ENCODE measurements at places on chromosomes 3 and 15.

DNA sequence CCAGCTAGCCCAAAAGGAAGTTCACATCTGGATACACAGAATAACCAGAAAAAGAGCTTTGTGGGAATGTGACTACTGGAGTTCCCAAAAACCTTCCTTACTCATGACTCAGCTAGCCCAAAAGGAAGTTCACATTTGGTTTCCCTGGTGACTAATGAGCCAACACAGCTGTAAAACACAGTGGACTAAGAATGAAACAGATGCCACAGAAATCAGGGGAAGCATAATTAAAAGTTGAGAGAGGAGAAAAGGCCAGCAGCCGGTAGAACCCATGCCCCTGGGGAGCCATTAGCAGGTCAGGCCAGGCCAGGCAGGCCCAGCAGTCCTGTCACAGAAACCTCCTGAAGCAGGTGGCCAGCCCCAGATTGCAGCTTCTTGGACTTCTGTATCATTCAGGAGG is 130.3 kb downstream of the GHSR start:
- DNase-seq: no peak

DNA sequence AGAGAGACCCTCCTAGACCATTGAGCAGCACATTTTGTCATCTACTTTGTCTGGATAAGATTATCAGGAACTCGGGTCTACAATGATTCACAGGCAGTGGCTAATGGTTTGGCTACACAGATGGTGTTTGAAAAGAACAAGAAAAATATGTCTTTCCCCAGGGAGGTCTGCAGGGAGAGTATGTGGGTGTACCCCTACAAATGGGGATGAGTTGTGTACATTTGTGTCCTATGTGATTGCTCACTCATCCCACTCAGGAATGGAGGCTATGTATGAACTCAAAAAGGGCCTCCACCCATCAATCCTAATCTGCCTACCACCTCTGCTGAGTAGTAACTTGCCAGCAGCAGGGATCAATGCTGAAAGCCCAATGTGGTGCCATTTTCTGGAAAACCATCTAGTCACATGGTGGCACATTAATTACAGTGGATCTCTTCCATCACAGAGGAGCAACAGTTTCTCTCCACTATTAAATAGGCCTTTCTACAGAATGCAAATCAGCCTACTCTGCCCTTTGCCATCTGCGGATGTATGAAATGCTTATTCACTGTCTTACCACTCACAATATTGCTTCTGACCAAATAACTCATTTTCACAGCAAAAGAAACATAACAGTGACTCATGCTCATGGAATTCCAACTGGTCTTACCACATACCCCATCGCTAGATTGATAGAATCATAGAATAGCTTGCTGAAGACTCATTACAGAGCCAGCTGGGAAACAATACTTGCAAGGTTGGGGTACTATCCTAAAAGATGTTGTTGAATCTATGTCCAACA is 48.3 kb upstream of the TRIM42 start:
- no peak for DNase-seq

DNA sequence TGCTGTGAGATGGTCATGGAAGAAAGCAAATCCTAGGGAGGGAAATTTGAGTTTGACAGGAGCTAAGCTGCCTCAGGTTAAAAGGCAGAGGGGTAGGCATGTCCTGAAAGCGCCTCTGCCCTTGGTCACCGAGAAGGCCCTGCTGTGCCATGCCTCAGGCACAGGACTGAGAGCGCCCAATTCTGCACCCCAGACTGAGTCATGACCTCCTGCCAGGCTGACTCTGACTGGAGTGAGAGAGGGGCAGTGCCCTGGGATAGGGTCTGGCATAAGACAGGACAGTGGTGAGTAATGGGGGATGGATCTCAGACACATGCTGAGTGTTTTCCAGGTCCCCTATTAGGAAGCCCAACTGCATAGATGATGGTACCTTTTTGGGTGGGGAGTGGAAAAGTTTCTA is 44.4 kb downstream of the EPHB1 start:
- no peak for DNase-seq

- DNase-seq: no peak
Observed at GRCh38 chr3:134606033-134607025, 44.5 kb downstream of the KY start.

DNA sequence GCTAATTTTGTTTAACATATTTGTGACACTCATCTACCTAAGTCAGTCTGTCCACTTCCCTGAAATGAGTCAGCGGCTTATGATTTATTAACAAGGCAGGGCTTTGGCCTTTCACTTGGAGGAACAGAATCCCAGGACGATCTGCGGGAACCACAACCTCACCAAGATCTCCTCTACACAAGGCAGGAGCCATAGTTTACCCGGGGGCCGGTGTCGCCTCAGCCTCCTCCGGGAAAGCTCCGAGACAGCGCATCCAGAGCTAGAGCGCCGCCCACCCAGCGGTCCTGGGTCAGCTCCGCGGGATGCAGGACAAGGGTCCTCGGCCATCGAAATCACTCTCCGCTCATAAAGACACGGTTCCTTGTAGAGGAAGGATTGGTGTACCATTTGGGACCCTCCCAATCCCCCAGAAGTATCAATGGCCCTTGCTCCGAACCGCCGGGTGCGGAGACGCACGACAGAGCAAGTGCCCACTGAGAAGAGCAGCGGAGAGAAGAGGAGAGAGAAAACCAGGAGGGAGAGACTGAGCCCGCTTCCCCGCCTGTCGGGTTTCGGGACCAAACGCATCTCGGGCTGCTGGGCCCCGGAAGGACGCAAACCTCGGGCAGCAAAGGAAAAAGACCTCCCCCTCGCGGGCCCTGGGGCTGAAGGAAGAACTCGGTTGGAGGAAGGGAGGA is 13.1 kb upstream of the ALCAM start:
- no peak for DNase-seq

GRCh38 chr3:195134431-195134830 is 136.5 kb downstream of the XXYLT1 start:
- DNase-seq: no peak

DNA sequence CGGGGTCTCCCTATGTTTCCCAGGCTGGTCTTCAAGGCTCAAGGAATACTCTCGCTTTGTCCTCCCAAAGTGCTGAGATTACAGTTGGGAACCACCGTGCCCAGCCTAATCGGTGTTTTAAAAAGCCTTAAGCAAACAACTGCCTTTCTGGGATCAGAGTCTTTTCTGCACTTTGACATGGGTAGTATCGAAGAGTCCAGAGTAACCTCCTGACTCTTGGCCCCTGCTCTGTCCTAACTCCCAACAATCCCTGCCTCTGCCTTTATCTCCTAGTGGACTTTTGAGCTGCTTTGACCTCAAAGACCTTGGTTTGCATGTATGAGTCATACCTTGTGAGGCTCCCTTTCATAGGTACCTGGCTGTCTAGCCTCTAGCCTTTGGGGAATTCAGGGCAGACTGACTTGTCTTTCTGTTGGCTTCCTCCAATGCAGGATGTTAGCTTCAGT is 21.0 kb upstream of the HACD2 start:
- DNase-seq: no peak

- no peak for DNase-seq
Observed at GRCh38 chr3:108862865-108863798, 40.5 kb downstream of the TRAT1 start.

DNA sequence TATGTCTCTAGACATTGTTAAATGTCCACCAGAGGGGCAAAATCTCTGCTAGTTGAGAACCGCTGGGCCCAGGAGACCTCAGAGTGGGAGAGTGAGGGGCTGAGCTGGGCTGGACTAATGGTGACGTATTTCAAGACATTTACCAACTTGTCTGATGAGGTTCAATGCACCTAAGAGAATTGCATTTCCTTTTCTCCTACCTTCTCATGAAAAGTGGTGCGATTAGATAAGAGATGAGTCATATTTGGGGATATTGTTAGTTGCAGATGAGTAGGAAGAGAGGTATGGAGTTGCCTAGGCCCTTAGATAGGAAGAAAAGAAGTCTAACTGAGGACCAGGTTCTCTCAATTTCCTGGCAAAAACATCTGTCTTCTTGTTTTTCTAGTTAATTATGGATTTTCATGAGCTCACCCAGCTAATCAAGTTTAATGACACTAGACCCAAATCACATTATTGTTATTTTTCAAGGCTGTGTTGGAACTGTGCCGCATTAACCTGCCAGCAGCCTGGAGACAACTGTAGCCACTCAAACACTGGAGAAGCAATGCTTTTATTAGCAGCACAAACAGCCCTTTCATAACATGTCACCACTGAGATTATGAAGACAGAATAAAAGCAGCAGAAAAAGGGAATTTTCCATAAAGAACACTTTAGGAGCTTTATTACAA is 144.2 kb downstream of the PDCD6IP start:
- DNase-seq: no peak

- no peak for DNase-seq
Observed at GRCh38 chr3:64895106-64895990, 207.5 kb upstream of the ADAMTS9 start.

DNA sequence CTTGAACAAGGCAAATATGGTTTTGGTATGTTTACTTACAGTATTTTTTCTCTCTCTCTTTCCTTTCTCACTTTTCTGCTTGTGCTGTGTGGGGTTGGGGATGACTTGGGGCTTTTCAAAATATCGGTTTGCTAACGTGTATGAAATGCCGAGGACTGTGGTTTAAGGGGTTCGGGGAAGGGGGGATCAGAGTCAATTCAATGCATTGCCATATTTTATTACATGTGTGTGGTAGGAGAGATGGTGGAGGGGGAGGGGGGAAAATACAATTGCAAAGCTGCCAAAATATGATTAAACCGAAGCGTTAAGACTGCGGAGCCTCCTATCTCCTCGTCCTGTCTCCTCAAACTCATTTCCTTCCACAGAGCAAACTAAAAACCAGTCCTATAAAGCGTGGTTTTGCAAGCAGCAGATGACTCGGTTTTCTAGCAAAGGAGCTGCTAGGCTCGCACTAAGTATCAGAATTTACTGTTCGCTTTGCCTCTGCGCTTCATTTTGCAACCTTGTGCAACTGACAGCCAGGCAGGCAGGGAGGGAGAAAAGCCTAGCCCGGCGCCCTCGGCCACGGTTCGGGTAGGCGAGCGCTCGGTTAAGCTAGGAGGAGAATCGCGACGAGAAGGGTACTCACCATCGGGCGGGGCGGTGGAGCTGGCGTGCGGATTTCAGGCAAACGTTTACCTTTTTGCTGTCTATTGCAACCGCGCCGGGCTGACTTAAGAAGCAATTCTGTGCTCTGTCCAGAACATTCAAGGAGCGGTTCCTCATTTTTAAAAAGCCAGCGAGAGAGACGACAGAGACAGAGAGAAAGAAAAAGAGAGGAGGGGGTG is 4.0 kb upstream of the NR2F2 start:
- DNase-seq: no peak

DNA sequence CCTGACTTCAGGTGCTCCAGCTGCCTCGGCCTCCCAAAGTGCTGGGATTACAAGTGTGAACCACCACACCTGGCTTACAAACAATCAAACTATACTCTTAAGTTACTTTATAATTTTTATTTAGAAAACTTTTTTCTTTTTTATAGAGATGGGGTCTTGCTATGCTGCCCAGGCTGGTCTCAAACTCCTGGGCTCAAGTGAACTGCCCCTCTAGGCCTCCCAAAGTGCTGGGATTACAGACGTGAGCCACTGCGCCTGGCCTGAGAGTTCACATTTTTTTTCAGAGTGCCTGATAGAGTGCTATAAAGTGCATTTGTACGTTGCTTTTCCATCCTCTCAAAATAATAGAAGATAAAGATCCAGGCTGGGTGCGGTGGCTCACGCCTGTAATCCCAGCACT is 102.0 kb upstream of the TBL1XR1 start:
- DNase-seq: no peak

GRCh38 chr3:15206662-15207576 is 873 bp downstream of the CAPN7 start:
- DNase-seq: no peak

GRCh38 chr3:111652492-111653180 is 57.5 kb upstream of the ZBED2 start:
- no peak for DNase-seq

- no peak for DNase-seq
Observed at GRCh38 chr15:42206406-42206805, 1.7 kb downstream of the VPS39 start.

DNA sequence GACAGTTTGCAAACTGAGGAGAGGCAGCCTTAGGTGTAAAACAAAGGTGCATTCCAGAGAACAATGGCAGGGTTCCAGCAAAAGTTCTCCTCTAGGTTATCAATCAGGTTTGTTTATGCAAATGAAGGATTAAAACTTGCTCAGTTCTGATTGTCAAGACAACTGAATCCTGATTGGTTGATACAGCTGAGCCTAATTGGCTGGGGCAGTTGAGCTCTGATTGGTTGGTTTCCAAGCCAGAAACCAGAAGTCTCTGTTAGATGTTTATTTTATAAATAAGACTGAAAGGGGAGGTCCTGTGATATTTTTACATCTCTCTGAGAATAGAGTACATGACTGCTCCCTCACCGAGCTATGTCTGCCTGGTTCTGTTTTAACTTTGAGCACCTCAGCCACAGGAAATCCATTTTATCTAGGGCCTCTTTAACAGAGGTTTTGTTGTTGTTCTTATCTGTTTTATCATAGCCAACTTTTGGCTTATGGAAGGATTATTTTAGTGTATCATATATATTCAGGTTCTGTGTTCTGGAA is 37.8 kb downstream of the PPM1L start:
- DNase-seq: no peak

GRCh38 chr3:172224560-172225214 is 185.3 kb downstream of the FNDC3B start:
- DNase-seq: no peak

- no peak for DNase-seq
Observed at GRCh38 chr3:25429361-25430286, 1.6 kb downstream of the RARB start.

DNA sequence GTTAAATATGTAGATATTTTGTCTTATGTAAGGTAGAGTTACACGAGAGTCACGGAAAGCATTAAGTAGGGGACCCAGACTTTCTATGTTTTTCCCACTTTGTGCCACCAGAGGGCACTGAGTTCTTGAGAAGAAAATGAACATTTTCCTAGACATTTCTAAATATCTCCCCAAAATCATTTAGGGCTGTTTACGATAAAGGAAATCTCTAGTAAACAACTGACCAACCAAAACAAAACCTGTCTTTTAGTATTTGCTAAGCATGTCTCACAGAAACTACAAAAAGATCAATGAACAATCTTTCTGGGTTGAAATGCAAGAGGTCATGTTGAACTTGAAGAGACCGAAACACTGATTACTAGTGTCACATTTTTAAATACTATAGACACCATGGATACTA is 16.1 kb downstream of the POU1F1 start:
- DNase-seq: peak; percentile 16

DNA sequence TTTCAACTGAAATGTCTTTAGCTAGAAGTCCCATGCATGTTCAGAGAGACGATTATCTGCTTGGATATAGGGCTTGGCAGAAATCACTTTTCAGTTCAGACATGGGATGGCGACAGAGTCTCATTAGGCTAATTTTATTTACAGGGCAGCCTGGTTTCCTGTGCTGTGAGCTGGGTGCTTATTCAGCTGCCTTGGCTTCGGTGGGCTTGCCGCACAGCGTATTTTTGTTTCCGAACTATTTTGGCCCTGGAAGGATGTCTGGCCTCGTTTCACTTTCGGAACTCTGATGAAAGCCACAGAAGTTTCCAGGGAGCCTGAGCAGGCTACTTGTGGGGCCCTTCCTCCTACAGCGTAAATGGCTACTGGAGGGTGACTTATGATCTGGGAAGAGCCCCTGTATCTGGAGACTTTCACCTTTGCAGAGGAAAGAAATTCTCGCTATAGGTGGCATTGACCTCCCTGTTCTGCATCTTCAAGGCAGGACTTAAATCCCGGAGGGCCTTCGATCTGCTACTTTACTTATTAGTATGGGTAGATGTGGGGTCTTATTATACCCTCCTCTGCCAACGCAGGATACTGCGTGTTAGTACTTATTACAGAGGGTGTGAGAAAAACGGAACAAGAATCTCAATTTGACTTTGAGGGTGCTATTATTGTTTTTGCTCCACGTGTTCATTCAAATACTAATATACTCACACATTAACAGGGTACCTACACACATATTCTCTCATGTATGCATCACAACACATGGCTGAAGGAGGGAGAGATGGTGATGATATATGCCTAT is 364.0 kb upstream of the RBMS3 start:
- no peak for DNase-seq

Measured in T-helper 9 cell (primary cell).